ENCODE measurements at places on chromosomes 5 and 9.

DNA sequence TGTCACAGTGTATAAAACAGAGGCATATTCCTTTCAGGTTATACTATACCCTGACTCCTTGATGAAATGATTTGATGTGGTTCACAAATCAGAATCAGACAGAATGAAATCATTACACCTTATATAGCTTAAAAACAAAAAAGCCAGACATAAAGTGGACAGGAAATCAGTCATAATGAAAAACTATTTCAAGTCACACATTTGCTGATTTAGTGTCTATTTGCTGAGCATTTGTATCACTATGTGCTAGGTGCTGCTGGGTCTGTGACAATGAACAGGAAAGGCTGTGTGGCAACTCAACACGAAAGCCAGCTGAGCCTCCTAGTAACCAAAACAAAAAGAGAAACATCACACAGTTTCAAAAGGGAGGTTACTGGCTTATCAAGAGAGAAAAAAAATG is 194.0 kb downstream of the EFNA5 start:
- DNase-seq: no peak

GRCh38 chr9:87661241-87661640 is 64.7 kb upstream of the CTSL start:
- no peak for DNase-seq

GRCh38 chr5:80343067-80343466 is 23.3 kb downstream of the SPZ1 start:
- no peak for DNase-seq

DNA sequence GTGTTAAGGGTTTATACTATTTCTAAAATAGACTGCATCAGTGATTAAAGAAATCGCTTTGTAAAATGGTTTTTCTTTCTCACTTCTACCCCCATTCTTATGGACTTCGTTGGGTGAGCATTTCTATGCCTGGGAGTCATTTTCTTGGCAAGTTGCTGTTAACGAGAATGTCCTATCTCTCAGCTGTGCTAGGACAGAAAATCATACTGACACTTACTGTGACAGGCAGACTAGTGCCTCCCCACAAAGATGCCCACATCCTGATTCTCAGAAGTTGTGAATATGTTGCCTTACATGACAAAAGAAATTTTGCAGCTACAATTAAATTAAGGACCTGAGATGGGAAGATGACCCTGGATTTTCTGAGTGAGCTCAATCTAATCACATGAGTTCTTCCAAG is 65.1 kb upstream of the NMUR2 start:
- DNase-seq: no peak

- DNase-seq: no peak
These were observed 65.3 kb downstream of the GRAMD2B start for GRCh38 chr5:126488443-126489065.

DNA sequence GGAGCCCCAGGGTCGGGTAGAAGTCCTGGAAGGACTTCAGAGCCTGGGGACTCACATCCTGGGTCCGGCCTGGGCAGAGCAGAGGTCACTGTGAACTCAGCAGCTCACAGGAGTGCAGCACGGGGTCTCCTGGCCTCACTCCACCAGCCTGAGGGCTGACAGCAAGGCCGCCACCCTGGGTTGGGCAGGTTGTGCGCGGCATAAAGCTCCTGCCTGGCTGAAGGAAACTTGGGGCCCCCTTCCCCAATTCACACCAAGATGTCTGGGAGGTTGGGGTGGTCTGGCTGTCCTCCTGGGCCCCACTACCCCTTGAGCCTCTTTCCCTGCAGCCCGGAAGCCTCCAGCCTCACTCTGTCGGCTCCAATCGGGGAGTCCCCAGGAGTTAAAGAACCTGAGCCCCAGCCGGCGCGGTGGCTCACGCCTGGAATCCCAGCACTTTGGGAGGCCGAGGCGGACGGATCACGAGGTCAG is 2.1 kb downstream of the LCN15 start:
- DNase-seq: no peak
